Activated CD8-positive, alpha-beta memory T cell treated with anti-CD3 and anti-CD28 coated beads for 36 hours (primary cell): ENCODE measurements at places on chromosomes 5 and 9. TPM values are rescaled to one million over a fixed set of nuclear protein-coding genes. Genes with fewer than 3 reads are reported as not detected.

HARS2 gene
- total RNA-seq: 25.8 TPM

PPP2CA gene
- 193 TPM for total RNA-seq

GARIN3 gene
- total RNA-seq: 0.38 TPM

CBY3 gene
- total RNA-seq: 0.96 TPM
